ENCODE measurements at places on chromosomes 3 and 15. TPM values are rescaled to one million over a fixed set of nuclear protein-coding genes. Genes with fewer than 3 reads are reported as not detected.
A peak's percentile ranks its signal among the peaks of the same experiment; 100 is the strongest.

- no peak for DNase-seq
Measured at GRCh38 chr3:127546554-127546953, 44.0 kb downstream of the TPRA1 start.

DNA sequence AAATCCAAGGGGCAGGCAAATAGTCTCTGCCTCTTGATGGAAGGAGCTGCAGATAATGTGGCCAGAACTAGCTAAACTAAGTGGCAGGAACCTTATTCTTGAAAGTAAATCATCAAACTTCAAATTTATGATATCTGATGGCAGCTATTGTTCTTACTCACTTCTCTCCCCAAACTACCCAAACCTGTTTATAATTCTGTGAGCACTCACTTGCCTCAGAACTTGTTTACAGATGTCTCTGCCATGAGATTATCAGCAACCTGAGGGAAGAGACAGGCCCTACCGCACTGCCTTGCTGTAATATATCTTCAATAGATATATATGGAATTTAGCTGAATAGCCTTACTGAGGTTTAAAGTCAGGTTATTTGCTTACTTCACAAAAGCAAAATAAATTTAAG lies 2.2 kb upstream of the B3GALNT1 start:
- DNase-seq = no peak

DNA sequence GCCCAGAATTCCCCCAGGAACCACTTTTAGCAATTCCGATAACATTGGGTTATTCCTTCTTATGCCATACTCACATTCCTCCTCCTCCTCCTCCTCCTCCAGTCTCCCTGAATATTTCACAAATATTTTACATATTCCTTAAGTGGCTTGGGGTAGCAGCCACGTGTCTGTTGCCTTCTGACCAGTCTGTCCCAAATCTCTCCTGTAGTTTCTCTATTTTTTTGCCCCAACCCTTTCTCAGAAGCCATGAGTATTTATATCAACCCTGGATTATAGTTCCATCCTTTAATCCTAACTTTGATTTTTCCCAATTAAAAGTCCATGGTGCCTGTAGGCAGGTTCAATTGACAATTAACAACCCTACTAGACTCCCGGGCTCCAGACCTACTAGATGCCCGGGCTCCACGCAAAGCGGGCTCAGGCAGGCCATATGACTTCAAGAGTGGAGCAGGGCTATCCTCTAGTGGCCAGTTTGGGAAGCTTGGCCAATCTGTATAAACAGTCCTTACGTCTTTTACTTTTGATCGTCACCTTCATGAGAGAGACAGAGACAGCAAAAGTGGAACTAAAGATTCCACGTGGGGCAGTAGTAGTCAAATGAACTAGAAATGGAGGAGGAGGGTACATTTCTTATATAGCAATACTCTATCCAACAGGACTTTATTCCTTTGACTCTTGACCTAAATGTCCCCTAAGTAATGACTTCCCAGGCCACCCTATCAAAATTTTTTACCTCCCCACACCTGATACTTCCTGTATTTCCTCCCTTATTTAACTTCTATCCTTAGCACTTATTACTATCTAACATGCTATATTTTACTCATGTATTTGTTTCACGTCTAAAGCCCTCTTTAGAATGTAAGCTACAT lies 69.7 kb downstream of the USF3 start:
- peak; percentile 58 for DNase-seq

DNA sequence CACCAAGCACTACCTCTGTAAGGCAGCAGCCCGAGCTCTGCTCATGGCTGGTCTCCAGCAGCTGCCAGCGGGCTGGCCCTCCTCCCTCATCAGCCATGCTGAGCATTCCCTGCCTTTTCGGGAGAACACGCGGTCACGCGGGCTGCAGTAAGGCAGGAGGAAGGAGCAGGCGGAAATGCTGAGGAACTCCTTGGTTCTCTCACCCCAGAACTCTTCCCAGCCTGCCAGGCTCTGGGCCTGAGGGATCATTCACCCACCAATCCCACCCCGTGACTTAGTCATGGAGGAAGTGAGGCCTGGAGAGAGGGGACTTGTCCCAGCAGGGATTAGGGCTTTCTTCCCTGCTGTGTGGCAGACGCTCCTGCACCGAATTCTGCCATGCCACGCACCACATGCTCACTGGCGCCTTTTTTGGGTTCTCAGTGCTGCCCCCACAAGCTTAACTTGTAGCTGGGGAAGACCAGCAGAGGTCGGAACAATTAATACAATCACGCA lies 42.9 kb upstream of the RPL32 start:
- DNase-seq = peak; percentile 15

- DNase-seq = peak; percentile 73
Measured at GRCh38 chr3:99842826-99843589, 25.3 kb downstream of the CMSS1 start.

GRCh38 chr15:38002883-38003477 lies 68.5 kb downstream of the TMCO5A start:
- DNase-seq = peak; percentile 84

GRCh38 chr3:48662753-48663488 lies at the start of gene CELSR3:
Gene CELSR3, minus strand, starts transcription at chr3:48662886. Its CDS starts 252 bp downstream, at chr3:48662634.
- DNase-seq = peak; percentile 90

- peak; percentile 44 for DNase-seq
Measured at GRCh38 chr15:41585127-41586047, 26.4 kb downstream of the TYRO3 start.

- no peak for DNase-seq
Measured at GRCh38 chr15:28986108-28986507, 100.3 kb downstream of the APBA2 start.

GRCh38 chr3:148707601-148708380 lies 10.1 kb downstream of the AGTR1 start:
- DNase-seq = peak; percentile 25

DNA sequence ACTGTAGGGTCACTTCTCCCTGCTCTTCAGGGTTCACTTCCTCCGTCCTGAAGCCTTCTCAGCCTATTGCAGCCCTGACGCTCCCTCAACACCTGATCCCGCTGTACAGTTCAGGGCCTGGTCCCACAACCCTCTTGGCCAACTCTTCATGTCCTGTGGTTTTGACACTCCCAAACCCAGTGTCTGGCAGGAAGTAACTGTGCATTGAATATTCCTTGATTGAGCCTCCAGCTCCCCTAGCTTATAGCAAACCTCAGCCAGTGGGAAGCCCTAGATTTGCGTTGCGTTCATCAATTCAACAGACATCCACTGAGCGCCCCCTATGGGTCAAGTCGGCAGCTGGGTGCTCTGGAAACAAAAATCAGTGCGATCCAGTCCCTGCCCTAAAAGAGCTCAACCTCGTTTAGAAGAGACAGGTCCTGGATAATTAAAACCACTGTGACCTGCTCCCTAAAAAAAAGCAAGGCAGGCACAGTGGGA lies 13.5 kb downstream of the UBAP1L start:
- DNase-seq = peak; percentile 63

GRCh38 chr15:59722476-59722875 lies 33.4 kb upstream of the BNIP2 start:
- no peak for DNase-seq

DNA sequence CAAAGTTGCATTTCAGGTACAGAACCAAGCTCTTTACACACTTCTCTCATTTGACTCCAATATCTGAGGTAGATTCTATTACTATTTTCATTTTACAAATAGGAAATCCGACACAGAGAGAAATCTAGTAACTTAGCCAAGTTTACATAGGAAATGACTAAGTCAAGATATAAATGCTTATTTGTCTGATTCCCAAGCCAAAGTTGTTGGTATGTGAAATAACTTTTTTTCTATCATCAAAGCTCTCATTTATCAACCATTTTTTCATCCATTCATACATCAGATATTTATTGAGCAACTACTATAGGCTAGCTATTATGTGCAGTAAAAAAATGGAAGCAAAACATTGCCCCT lies 89.2 kb upstream of the MITF start:
- peak; percentile 47 for DNase-seq

DNA sequence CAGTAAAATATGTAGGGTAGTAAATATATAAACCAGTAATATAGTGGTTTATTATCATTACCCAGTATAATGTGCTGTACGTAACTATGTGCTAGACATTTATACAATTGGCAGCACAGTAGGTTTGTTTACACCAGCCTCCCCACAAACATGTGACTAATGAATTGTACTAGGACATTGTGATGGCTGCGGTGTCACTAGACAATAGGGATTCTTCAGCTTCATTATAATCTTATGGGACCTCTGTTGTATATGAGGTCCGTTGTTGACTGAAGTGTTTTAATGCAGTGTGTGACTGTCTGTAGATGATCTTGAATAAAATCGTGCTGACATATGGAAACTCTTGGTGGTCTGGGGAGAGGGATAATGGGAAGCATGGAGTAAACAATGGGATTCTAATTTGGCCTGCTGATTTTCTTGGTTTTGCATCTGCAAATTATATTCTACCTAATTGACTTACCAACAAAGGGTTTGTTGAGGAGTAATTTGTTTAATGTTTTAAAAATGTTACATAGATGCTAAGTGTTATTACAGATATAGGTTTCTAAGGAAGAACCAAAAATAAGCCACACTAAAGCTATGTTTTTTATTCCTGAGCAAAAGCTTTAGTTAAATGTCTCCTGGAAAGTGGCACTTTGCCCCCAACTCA lies 496.5 kb upstream of the TBL1XR1 start:
- DNase-seq = no peak

DNA sequence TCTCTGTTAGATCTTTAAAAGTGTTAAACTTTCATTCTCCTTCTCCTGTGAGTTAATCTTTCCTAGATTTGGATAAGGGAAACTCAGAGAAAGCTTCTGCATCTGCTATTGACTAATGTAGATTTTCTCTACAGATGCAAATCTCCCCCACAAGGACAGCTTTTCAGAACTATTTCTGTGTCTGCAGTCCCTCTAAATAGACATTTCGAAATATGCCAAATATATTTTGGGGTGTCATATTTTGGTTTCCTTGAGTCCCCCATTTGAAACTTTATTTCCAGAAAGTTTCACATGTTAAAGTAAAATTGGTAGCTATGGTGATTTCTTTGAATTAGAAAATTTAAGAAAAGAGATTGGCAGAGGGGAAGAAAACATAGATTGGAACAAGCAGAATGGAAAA lies 852.3 kb upstream of the ALCAM start:
- no peak for DNase-seq

- peak; percentile 64 for DNase-seq
Measured at GRCh38 chr15:88513195-88513594, 33.3 kb downstream of the DET1 start.

DNA sequence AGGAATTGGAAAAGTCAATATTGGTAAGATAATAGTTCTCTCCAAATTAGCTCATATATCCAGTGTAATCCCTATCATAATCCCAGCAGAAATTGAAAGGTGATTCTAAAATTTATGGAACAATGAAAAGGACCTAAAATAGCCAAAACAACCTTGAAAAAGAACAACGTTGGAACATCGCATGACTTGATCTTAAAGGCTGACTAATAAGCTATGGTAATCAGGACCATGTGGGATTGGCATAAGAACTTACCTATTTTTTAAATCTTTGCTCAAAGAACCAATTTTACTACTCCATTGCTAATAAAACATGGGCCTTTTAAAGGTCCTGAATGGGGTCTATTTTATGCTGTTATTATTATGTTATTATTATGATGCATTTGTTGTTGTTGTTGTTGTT lies 40.9 kb downstream of the B3GNT5 start:
- DNase-seq = no peak

- DNase-seq = peak; percentile 81
Measured at GRCh38 chr3:150062492-150062891, 91.8 kb upstream of the PFN2 start.

DNA sequence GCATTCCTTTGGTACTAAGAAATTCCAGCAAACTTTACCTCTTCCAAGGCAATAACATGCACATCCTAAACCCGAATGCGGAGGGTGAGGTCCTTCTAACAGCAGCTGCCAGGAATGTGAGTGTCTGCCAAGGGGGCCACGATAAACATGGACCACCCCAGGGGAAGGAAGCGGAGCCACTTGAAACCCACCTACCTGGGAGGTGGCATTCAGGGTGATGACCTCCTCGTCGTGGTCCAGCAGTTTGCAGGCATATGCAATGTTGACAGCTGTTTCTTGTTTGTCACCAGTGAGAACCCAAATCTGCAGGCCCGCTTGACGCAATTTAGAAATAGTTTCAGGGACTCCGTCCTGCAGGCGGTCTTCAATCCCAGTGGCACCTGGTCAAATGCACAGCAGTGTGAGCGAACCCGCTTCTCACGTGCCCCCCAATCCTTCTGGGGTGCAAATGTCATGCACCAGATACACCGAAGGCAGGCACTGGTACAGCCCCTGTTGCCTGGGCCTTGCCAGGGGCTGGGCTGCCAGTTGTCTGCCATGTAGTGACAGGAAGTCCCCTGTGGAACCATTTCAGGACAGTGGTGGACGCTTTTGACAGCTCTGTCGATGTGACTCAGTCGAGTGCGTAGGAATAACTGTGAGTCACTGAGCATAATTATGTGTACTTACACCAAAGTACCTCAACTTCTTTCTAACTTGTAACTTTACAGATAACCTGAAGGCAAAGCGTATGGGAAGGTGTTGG lies 161.2 kb downstream of the ATP10A start:
- peak; percentile 15 for DNase-seq

Gene SLCO3A1
- total RNA-seq = 2.2 TPM

Gene GPR27
- not detected for total RNA-seq

Gene FAM43A
- total RNA-seq = 3.1 TPM

Gene GREM1
- 848 TPM for total RNA-seq

Gene CCDC54
- total RNA-seq = not detected

Gene SLITRK3
- not detected for total RNA-seq

Gene ITIH1
- not detected for total RNA-seq

Gene ZNF80
- total RNA-seq = not detected

Gene CFAP91
- total RNA-seq = not detected

Gene CPA3
- total RNA-seq = not detected

Gene ARPIN
- total RNA-seq = 3.9 TPM

Gene GABRR3
- not detected for total RNA-seq
